ENCODE measurements at places on chromosomes 11 and 22. TPM values are rescaled to one million over a fixed set of nuclear protein-coding genes. Genes with fewer than 3 reads are reported as not detected.

Gene PRR5
- 27.6 TPM for total RNA-seq

Gene C11orf21
- 2.3 TPM for total RNA-seq

Gene SCO2
- not detected for total RNA-seq

Gene KRTAP5-9
- 10.3 TPM for total RNA-seq

Gene FCHSD2
- total RNA-seq = 42.5 TPM

Gene CALCA
- not detected for total RNA-seq

Gene LRRC10B
- 0.89 TPM for total RNA-seq

Gene CD3E
- 8.0 TPM for total RNA-seq

Gene CHRNA10
- 2.4 TPM for total RNA-seq

Data from ureter (tissue), 1 donor.